ENCODE measurements at places on chromosomes 2 and 18.
A peak's percentile ranks its signal among the peaks of the same experiment; 100 is the strongest.

- DNase-seq, result no peak
Measured at GRCh38 chr2:152165780-152166179, 9.8 kb downstream of the STAM2 start.

DNA sequence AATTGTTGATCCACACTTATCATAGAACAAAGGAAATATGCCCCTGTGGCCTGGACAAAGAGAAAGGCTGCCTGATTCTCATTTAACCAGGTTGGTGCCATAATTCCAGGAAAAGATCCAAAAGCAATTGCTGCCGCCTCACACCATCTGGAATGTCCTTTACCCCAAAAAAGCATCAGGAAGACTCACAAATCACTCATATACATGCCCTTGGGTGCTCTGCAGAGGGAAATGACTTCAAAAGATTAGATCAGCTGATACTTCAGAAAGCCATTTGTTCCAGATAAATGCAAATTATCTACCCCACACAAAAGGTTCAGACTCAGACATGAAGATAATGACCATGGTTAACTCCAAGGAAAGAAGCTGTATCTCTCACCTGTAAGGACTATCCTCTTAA is 285.8 kb downstream of the C1D start:
- no peak for DNase-seq

DNA sequence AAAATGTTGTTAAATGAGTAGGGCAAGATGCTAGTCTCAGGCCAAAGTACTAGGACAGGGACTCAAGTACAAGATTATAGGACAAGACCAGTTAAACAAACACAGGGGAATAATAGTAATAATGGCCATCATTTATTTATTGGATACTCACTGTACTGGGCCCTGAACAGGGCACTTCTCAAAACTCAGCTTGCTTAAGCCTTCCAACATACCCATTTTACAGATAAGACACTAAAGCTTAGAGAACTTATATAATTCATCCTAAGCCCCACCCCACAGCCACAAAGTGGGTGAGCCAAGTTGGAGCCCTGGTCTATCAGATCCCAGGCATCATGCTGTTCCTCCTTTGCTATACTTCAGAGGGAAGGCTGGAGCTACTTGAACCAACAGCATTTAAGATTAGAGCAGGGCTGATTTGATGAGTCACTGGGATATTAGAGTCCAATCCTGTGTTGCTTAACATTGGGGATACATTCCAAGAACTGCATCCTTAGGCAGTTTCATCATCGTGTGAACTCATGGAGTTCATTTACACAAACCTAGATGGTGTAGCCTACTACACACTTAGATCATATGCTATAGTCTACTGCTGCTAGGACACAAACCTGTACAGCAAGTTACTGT is 153.6 kb downstream of the MTCL1 start:
- DNase-seq, result no peak

- DNase-seq, result peak; percentile 50
Measured at GRCh38 chr2:25955869-25956535, 26.3 kb downstream of the KIF3C start.

DNA sequence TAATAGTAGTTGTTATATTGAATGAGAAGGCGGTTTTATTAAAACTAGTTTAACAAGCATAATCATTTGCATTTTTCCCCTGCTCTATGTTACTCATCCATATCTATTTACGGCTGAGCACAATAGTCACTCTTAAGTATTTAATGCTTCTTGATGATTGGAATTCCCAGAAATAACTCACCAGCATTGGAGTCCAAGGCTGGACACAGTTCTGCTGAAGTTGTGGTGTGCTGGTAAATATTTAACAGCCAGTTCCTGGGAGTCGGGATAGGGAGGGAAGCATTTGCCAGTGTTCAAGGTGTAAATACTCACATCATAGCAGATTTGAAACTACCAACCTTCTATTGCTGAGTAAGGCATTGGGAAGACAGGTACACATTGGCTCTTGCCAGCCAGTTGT is 315.1 kb downstream of the MTX2 start:
- no peak for DNase-seq

DNA sequence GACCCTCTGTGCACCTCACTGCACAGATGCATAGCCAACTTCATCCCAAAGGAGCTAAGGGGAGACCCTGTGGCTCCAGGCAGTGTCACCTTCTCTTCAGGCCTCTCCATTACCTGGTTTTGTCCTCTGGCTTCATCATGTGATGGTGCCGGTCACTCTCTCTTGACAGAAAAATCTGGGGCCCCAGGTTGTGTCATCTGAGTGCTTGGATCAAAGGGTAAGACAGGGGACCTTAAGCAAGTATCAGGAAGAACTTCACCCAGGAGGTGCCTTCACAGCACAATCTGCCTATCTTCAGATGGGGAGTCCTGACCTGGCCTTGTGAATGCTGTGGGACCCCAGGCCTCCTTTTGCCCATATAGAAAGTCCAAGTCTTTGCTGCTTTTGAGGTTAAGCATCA is 104.4 kb downstream of the POLR1A start:
- DNase-seq, result peak; percentile 31

DNA sequence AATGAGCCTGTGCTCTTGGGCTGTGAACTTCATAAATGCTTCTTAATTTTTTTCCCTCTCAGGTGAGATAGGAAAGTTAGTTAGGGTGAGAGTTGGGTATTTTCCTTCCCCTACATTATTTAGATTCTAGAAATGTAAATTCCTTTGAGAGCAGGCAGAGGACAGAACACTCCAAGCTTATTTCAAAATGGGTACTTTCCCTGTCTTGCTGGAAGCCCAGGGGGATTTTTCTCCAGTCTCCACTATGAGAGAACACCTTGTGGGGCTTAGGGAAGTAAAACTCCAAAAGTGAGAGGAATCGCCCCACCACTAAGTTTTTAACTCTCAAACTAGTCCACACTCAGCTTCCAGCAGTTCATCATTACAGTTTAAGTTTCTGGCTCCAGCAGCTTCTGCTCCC is 253.2 kb upstream of the CTAGE1 start:
- DNase-seq, result no peak

GRCh38 chr2:86044045-86044444 is 61.6 kb downstream of the POLR1A start:
- DNase-seq, result peak; percentile 53

- DNase-seq, result no peak
Measured at GRCh38 chr2:238064376-238064775, 3.6 kb downstream of the SCLY start.

GRCh38 chr18:4831791-4832375 is 365.2 kb downstream of the AKAIN1 start:
- DNase-seq, result no peak

GRCh38 chr2:8511868-8512612 is 169.8 kb upstream of the ID2 start:
- peak; percentile 26 for DNase-seq

GRCh38 chr18:33573193-33573592 is 4.8 kb upstream of the ASXL3 start:
- DNase-seq, result no peak

- no peak for DNase-seq
Measured at GRCh38 chr2:150259746-150260145, 227.7 kb downstream of the RND3 start.

- no peak for DNase-seq
Measured at GRCh38 chr2:119592436-119592835, 48.2 kb downstream of the CFAP221 start.

GRCh38 chr18:68548904-68549870 is 165.7 kb downstream of the TMX3 start:
- no peak for DNase-seq
